ENCODE measurements at places on chromosomes 2 and 18.

GRCh38 chr2:36658277-36658748, 38.2 kb upstream of the VIT start:
- no peak for DNase-seq

DNA sequence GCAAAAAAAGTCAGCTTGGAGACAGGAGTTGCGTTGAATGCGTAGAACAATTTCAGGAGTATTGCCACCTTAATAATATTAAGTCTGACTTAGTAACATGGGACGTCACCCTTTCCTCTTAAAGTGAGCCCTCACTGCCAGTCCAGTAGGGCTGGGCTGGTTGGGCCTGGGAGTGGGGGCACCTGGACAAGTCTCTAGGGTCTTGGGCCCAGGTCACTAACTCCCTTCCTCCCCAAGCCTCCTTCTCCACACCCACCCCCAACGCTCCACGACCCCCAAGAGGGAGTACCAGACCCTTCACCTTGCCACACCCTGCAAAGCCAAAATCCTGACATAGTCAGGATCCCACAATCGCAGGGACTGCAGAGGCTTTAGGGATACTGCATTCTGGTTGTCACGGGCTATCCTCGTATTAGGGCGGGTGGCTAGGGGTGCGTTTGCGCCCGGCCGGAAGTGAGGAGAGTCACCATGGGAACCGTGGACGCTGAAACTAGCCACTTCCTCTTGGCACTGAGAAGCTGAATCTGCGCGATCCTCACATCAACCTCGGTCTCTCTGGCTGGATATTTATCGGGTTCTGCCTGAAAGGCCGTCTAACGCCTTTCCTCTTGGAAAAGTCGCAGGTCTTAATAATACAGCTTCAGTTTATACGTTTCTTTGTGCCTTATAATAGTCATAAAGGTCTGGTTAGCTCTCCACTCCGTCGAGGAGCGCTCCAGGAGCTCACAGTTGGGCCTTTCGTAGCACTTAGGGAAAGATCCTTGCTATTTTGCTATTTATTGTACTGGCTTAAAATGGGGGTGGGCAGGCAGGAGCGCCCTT, 10.3 kb upstream of the CXXC1 start:
- DNase-seq, result peak; percentile 71

- peak; percentile 88 for DNase-seq
These were observed 241.4 kb downstream of the KCNS3 start for GRCh38 chr2:18119883-18120282.

DNA sequence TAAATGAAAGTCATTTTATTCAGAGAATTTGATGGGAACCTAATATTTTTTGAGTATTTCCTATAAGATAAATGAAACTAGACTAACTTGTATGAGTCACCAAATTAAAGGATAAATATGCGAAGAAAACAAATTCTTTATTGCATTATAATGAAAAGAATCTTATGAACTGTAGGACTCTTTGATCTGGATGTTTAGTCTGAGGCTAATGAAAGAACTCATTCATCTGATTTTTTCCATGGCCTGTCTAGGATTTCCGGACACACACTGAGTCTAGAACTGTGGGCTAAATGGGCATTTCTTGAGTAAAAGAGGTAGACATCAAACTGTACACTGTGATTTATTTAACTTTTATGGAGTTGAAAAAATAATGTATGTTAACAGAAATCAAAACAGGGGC, 43.0 kb downstream of the ZNF519 start:
- DNase-seq, result no peak

GRCh38 chr2:167493862-167494261, 605.6 kb downstream of the XIRP2 start:
- DNase-seq, result no peak

GRCh38 chr2:96729748-96730147, 10.1 kb downstream of the LMAN2L start:
- no peak for DNase-seq

- DNase-seq, result peak; percentile 70
These were observed 35.3 kb downstream of the TCF4 start for GRCh38 chr18:55552526-55553189.

GRCh38 chr2:207256476-207257207, 90.9 kb upstream of the KLF7 start:
- DNase-seq, result peak; percentile 89

DNA sequence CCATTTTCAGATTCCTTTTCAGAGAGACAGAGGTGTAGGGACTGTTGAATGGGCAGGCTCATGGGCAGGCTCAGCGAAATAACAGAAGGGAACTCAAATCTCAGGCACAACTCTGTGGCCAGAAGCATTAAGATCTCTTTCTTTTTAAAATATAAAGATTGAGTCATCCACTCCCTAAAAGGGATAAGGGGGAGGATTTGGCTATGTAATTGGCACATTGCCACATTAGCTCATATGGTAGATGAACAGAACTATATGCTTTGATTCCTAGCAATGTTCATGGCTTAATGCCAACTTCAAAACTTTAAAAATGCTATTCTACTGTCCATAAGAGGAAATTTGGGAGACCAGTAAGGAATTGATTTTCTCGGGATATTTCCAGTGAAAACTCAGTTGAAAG, 53.8 kb upstream of the SLC5A7 start:
- DNase-seq, result peak; percentile 82

- peak; percentile 26 for DNase-seq
These were observed 34.1 kb downstream of the TRABD2A start for GRCh38 chr2:84846741-84847142.

DNA sequence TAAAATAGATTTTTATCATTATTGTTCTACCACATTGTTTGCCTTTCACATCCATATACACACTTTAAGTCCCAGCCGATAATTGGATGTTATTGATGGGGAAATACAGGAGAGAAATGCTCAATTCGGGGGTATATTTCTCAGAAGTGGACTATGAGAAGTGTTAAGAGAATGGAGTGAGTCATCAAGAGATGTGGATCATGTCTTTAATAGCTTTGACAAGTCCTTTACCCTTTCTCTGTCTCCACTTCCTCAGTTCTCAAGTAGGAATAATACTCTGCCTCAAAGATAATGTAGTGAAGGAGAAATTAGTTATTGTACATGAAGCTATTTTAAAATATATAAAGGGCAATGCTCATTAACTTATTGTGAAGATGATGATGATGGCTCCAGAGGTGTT, 1017.6 kb upstream of the PIK3C3 start:
- peak; percentile 5 for DNase-seq

DNA sequence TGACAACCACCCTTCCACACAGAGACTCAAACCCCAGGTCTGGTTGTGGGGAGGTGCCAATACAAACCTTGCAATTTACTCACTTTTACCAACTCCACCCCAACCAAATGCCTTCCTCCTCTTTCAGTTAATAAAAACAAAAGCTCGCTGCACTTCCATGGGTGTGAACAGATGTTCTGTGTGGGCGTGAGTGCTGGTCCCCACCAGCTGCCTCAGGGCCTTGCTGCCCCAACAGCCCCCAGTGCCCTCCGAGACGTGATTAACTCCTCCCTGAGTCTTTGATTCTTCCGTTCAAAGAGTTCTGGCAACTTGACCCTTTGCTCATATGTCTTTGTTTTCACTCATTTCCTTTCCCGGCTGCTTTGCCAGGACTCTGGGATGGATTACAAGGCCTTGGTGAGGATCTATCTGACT, 258.9 kb upstream of the CXCR4 start:
- no peak for DNase-seq

DNA sequence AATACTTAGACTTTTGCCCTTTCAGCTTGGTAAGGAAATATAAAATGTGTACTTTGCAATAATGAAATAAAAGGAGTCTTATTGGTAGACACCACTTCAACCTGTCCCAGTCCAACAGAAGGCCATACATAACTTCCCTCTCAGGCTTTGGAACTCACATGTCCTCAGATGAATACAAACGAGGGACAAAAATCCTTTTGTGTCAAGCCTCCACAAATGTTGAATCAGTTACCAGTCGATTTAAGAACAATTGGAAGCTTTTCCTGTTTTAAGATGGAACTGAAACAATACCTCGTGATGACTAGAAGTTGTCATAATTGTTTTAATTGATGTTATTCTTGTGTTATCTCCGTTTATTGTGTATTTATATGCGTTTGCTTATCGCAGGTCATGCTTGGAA, 385.1 kb upstream of the POU3F3 start:
- no peak for DNase-seq

DNA sequence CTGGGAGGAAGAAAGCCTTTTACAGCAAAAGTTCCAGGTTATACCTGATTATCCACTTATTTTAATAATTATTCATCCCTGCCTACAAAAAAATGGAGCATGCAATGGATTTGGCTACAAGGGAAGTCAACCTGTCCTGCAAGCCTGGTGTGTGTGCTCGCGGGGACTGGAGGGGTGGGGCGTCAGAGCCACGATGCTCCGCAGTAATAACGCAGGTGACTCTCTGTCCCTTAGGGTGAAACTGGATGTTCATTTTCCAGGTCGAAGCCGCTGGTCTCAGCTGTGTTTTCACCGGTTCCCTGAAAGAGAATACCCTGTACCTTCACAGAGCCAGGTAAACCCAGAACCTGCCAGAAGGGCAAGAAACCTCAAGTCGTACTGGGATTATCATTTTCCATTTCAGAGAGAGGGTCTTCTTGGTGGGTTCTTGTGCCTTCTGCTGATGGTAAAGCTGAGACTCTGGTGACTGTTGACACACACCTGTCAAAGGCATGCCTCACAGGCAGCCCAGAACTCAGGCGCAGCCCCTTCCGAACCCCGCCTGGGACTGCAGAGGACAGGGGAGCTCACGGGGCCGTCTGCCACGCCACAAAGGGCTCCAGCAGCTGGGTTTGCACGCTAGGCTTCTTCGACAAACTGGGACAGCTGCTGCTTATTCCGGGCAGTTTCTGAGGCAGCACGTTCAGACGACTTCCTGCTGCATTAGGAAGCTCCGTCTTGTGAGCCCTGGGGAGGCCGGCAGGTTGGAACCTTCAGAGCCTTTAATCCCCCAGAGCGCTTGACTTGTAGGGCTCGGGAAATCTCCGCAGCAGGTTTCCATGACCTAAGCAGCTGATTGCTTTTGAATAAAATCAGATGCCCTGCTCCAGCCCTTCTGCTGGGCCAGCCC, 58.6 kb downstream of the KCNG2 start:
- peak; percentile 6 for DNase-seq

GRCh38 chr2:3243804-3244203, 133.8 kb downstream of the EIPR1 start:
- no peak for DNase-seq

DNA sequence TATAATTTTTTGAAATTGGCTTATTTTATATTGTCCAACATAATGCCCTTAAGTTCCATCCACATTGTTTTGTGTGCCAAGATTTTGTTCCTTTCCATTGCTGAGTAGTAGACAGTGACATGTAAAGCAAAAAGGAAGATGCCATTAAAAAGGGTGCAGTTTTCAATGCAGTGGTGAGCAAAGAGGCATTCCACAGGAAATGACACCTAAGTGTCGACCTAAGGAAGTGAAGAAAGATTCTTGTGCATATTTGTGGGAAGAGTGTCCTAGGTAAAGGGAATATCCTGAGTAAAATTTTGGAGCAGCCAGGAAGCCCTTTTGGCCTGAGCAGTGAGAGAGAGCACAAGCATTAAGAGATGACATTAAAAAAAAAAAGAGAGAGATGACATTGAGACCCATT, 1099.9 kb downstream of the DPP10 start:
- no peak for DNase-seq

- peak; percentile 54 for DNase-seq
These were observed 92.6 kb downstream of the VAPA start for GRCh38 chr18:10006311-10006893.

DNA sequence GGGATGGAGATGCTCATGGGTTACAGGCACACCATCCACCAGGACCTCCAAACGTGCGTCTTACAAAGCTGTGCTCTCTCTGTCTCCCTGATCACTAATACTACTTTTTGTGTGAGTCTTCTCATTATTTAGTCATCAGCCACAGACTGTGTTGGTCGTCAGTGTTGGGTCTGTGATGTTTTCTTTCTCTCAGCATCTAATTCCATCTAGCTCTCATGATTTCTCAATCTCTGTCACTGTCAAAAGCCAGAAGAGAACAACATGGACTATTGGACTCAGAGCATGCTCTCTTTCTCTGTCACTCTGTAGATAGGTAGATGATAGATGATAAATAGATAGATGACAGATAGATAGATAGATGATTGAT, 6.0 kb upstream of the ARL4C start:
- DNase-seq, result peak; percentile 82

- no peak for DNase-seq
These were observed 119.2 kb downstream of the ACKR3 start for GRCh38 chr2:236688563-236689392.

DNA sequence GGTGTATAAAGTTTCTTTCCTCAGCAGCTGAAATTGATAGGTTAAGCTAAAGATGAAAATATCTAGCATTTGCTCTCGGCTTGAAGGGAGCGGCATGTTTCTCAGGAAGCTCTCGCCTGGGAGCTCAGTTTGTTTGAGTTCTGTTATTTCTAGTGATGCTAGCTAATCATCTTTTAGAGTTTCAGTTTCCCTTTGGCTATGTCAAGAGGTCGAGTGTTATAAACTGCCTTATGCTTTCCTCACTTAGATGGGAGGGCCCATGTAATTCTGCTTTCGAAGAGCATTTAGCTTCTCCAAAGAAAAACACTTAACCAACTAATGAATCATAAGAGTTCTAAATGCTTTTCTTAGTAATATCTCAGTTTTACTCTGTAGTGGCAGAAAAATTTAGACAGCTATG, 33.6 kb downstream of the PLCL1 start:
- peak; percentile 18 for DNase-seq

Measured in fibroblast of skin of right biceps (primary cell).